ENCODE measurements at places on chromosomes 7 and 10.
A peak's percentile ranks its signal among the peaks of the same experiment; 100 is the strongest.

DNA sequence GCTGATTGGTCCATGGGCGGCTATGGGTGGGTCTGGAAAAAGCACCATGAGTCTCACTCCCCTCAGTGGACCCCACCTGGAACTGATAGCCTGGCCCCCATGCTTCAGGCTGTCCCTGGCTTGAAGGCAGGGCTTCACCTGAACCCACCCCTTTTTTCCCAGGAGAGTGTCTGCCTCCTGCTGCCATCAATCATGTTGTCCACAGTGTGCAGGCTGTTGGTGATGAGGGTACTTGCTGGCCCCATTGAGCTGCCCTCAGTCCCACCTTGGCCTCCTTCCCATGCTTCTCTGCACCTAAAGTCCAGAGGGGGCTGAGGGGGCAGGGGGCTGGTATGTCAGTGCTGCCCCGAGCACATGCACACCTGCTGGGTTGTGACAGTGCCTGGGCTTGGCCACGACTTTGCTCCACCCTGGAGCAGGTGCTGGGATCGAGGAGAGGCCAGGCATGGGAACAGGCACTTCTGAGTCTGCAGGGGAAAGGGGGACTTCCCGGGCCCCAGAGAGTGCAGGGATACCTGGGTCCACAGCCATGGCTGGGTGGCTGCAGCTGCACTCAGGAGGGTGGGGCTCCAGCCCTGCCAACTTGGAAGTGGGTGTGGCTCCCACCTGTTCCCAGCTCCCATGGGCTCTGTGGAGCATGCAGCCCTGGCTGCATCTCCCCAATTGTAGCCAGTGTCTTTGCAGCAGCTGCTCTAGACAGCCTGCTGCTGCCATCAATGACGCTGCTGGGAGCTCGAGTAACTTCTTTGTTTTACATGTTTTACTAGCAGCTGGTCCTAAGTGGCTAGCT is 56.9 kb downstream of the ADK start:
- no peak for DNase-seq

- no peak for DNase-seq
These were observed 66.4 kb upstream of the ZNF438 start for GRCh38 chr10:31098046-31098445.

DNA sequence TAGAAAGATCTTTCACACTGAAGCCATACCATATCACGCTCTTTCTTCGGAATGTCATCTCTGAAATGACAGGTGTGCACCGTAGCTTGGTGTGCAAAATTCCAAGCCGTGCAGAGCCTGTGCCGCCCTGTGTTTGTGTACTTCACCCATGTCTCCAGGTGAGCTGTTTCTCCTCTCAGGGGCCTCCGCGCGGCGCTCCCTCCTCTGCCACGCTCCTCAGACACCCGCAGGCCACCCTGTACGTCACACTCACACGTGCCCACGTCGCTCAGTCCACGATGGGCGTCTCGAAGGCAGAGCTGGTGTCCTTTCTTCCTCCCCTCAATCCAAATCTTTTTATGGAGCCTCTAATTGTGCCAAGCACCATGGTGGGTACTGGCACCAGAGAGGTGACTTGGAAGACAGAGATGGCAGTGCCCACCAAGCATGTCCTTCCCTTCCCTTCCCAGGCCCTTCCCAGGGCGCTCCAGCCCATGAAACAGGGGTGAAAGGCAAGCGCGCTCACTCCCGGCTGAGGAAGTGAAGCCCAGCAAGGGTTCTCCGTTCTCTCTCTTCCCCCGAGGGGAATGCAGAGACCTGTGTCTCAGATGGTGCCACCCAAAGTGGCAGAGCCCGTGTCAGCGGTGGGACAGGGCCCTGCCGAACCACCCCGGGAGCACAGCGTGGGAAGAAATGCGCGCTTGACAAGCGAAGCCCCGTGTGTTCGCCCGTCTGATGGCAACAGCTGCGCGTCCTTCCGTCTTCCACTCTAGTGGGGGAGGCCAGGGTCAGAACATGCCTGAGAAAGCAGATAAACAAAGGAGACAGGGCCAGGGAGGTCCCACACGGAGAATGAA is 292.5 kb upstream of the SHH start:
- no peak for DNase-seq

DNA sequence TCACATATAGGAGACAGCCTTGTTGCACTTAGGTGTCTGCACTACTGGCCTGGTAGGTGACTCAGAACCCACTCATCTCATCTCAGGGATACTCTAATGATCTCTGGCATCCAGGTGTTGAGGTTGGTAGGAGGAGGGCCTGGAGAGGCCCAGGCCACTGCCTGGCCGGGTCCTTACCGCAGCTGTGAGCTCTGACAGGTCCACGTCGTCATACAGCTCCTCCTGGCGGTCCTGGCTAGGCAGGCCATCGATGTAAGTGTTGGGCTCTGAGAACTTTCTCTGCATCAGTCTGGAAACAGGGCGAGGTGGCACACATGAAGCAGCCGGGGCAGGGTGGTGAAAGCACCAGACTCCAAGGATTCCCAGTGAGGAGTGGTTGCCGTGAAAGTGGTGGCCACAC is 62.1 kb downstream of the VWA2 start:
- no peak for DNase-seq

- no peak for DNase-seq
These were observed 40.8 kb upstream of the SUN1 start for GRCh38 chr7:791519-791918.

- no peak for DNase-seq
These were observed 40.7 kb downstream of the EXOC4 start for GRCh38 chr7:133293384-133294160.

DNA sequence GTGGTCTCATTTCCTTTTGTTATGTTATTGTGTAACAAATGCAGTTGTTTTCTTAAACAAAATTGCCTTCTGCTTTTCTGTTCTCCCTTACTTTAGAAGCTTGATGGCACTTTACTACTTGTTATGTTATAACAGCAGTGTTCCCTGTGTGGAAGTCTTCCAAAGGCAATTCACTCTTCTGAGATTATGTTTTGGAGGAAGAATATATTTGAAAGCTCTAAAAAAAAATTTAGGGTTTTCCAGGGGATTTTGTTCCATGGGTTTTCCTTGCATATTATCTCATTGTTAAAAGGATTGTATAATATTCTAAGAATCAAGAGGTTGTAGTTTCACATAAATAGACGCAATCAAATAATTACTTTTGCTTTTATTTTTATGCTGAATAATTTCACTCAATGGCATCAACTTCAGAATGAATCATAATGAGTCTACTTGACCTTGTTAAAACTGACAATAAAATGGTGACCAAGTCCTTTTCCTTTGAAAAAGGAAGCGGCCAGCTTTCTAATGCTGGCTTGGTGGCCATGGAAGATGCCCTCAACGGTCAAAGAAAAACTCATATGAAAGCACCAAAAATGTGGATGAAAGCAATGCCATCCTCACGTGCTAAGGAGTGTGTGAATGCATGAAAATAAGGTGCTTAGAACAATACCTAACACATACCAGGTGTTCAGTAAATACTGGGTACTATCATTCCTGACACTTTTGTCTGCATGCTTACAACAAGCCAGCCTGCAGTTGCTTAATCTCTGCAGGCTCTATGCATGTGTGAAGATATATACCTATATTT is 92.4 kb upstream of the KLF6 start:
- no peak for DNase-seq

DNA sequence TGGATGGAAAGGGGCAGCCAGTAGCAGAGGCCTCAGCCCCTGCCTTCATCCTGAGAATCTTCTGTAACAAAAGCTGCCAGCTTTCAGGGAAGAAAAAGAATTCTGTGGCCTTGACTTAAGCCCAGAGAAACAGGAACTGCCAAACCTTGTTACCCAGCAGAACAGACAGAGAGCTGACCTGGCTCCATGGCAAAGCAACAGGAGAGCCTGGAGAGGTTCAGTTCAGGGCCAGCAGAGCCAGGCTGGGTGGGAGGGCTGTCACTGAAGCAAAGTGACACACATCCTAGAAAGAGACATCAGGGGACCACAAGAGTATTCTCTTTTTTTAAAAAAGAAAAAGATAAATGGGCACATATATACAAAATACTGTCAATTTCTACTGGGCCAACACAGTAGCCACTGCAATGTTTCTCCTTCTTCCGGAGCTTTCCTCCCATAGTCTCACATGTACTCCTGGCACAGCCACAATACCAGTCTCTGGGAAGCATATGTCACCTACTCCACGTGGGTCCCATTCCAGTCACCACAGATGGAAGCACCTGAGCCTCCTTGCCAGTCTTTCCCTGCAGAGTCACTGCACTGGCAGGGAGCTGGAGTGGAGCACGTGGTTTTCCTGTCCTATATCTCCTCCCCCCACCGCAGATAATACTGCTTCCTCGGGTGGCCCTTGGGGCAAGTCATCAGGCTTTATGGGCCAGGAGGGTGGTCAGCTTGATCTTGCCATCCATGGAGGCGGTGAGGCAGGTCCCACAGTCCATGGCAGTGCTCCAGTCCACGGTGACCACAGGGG is 15.2 kb upstream of the CYREN start:
- DNase-seq = no peak

DNA sequence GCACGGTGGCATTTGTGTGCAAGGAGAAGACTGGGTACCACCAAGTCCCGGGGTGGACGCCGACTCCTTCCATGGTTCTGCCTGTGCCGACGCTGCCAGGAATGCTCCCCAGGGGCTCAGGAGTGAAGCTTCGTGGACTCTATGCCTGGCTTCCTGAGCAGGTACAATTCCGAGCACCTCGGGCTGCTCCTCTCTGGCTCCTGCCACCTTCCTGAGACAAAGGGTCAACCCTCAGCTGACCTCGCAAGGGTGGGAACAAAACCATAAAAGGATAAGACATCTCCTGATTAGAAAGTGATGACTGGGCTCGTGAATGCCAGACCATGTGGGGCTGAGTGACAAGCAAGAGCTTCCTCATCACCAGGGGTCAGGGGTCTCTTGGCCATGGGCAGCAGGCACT is 31.8 kb downstream of the CALML3 start:
- no peak for DNase-seq

DNA sequence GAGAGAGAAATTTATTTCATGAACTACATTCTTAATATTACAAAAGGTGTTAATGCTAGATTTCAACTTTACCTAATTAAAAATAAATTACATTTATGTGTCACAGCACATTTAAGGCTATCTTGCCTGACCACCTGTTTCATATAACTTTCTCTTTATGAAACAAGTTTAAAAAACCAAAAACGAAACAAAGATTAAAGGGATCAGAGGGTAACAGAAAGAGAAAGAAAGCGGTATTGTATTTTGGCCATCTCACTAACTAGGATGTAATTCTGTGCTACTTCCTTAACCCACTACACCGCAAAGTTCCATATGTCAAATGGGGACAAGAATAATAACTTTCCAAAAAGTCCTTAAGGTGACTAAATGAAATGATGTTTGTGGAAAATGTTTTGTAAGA is 6.3 kb upstream of the RHOBTB1 start:
- no peak for DNase-seq

DNA sequence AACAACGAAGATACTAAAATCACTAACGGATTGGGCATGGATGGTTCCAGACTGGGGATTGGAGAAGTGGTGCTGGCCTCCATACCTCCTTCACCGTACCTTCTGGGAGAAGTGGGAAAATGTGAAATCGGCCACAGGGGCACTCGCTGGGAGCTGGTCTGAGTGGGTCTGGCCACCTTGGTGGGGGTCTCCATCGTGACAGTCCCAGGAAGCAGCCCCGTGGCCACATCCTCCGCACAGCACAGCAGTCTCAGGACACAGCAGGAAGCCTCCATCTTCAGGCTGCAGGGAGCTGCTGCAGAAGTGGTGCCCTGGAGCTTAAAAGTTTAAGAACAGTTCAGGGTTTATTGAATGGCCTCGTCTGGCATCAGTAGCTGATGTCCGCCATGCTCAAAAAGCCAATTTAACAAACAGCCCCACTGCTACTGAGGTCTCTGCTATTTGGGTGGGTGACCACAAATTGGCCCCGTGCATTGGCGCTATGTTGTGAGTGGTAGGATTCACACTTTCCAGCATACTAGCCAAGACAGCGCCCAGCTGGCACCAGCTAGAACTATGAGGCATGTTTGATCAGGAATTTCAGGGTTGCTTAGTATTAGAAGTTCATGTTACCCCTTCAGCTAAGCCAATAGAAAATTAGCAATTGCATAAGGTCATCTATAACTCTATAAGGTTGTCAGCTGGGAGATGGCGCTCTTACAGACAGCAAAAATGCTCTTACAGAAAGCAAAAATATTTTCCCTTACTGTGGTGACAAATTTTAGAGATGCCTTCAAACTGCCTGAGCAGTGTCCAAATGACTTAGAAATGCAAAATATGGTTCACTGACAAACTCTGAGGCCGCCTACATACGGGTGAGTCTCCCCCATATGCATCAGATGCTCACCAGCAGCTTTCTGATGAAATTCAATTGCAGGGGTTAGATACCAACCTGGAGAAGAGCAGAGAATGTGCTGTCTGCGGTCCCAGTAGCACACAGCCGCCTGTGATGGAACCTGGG is 17.0 kb downstream of the PKD1L1 start:
- DNase-seq = peak; percentile 38

- DNase-seq = peak; percentile 45
These were observed 49.7 kb downstream of the ZMYND11 start for GRCh38 chr10:184911-185310.

DNA sequence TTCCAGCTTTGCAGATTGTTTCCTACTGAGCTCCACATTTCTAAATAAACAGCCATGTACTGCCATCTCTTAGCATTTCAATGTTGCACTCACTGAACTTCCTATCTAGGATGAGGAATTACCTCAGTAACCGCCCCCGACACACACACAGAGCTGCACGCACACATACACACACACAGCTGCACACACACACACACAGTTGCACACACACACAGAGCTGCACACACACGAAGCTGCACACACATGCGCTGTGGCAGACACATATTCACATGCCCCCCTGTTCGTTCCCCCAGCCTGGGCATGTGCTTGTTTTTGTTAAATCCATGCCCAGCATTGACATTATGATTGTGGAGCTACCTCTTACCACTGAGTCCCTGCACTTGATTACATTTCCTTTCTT is 39.6 kb upstream of the CNPY1 start:
- DNase-seq = no peak

- DNase-seq = no peak
These were observed 180.5 kb downstream of the MAGI2 start for GRCh38 chr7:79272938-79273337.

GRCh38 chr7:107179326-107180164 is 10.7 kb downstream of the HBP1 start:
- peak; percentile 54 for DNase-seq

GRCh38 chr10:35579726-35580422 is 25.3 kb upstream of the GJD4 start:
- DNase-seq = no peak

GRCh38 chr7:129947049-129947448 is 5.7 kb downstream of the UBE2H start:
- DNase-seq = no peak

DNA sequence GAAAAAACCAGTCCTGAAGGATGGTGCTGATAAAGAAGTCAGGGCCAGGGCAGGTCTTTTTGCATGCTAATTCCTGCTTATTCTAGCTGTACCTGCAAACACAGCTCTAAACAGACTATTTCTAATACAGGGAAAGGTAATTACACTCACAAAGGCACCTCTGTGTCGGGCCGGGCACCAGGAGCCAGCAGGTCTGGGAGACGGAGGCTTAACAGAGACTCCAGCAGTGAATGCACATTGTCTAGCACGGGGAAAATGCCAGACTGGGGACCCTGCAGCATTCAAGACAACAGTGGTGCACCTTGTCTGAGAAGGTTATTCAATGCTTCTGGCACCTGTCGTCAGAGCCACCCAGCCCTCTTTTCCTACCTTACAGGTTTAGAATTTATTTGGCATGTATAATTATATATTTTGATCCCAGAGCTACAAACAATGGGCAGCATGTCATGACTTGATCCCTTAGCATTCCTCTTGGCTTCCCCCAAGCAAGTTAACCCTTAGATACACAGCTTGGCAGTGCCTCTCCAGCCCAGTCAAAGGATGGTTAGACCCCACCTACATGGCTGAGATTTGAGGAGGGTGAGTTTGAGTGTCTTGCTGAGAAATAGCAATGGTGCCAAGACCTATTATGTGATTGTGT is 185.2 kb downstream of the SLC25A13 start:
- DNase-seq = no peak

GRCh38 chr7:2409745-2410414 is 6.5 kb downstream of the CHST12 start:
- no peak for DNase-seq
